ENCODE measurements at places on chromosomes 3 and 15.

GRCh38 chr3:148705314-148705713 is 7.6 kb downstream of the AGTR1 start:
- DNase-seq, result no peak

DNA sequence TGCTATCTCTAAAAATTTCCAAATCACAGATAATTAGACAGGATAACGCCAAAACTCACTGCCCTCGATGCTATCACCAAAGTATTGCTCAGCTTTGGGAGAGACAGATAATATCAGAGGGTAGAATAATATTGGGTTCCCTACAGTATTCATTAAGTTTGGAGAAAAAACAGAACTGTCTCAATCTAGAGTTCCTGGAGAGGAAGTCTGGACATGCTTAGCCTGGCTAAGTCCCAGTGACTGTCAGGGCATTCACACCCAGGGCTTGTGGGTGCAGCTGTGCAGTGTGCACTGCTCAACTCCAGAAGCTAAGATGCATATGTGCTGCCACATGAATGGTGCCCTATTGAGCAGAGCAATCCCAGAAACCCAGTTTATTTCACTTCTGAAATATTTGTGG is 459.6 kb upstream of the DPH6 start:
- DNase-seq, result no peak

GRCh38 chr3:187021748-187022402 is 91.5 kb downstream of the ST6GAL1 start:
- DNase-seq, result no peak

- no peak for DNase-seq
Observed at GRCh38 chr3:16801698-16802097, 83.1 kb upstream of the PLCL2 start.

- DNase-seq, result no peak
Observed at GRCh38 chr15:51706291-51706690, 25.0 kb downstream of the SCG3 start.

DNA sequence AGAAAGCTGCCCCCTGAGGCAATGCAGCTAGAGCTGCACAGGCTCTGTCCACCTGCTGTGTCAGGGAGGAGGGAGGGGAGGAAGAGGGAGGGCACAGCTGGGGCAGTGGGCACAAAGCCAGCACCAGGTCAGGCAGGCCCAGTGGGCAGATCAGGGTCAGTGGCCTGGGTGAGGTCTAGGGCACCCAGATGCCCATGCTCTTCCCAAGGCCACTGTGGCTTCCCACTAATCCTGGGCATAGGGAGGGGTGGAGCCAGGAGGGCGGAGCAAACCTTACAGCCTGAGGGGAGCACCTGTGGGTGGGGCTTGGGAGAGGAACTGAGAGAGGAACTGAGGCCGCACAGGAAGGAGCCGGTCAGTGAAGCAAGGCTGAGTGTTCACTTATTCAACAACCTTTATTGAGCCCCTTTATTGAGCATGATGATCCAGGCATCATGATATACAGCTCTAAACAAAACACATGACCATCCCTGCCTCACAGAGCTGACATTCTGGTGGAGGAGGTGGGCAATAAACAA is 55.0 kb downstream of the RHCG start:
- DNase-seq, result no peak

DNA sequence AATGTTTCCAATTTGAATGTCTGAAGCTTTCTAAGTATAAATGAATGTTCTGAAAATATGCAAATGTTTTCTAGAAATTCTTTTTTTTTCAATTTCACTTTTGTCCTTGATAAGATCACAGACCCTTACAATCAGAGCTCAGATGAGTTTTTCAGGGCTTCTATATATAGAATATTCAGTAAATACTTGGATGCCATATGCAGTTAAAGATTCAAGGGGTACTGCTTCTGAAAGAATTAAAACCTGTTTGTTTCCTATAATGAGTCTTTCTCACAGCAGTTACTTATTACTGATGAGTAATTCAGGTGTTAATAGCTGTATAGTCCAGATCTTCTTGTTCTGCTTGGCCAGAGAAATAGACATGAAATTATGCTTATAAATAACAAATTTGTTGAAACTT is 812.6 kb downstream of the ZPLD1 start:
- DNase-seq, result no peak

GRCh38 chr3:89261673-89262072 is 154.3 kb downstream of the EPHA3 start:
- no peak for DNase-seq

GRCh38 chr15:63172376-63172775 is 15.1 kb upstream of the RPS27L start:
- DNase-seq, result no peak

GRCh38 chr3:8816106-8816505 is 46.7 kb upstream of the OXTR start:
- DNase-seq, result no peak

- no peak for DNase-seq
Observed at GRCh38 chr3:71421820-71422566, 161.5 kb downstream of the FOXP1 start.
